A549 treated with dexamethasone at 1 μM for 4 hours (cell line): ENCODE measurements at places on chromosomes 11 and 22. TPM values are rescaled to one million over a fixed set of nuclear protein-coding genes. Genes with fewer than 3 reads are reported as not detected.

The SLC22A6 gene
- total RNA-seq, result not detected in 5 replicates

The TH gene
- 0.07 to 0.36 TPM in 2 of 5 replicates, not detected in the others for total RNA-seq

The ANO9 gene
- 0.52 to 1.2 TPM (median 0.66 TPM) in 5 replicates for total RNA-seq

The RPS19BP1 gene
- 74.6 to 99.1 TPM (median 82.4 TPM) in 5 replicates for total RNA-seq

The CARD16 gene
- not detected in 5 replicates for total RNA-seq
